ENCODE measurements at places on chromosomes 5 and 9. TPM values are rescaled to one million over a fixed set of nuclear protein-coding genes. Genes with fewer than 3 reads are reported as not detected.

The CTSV gene
- 4.8 TPM for total RNA-seq

The ENG gene
- 15.4 TPM for total RNA-seq

DNA sequence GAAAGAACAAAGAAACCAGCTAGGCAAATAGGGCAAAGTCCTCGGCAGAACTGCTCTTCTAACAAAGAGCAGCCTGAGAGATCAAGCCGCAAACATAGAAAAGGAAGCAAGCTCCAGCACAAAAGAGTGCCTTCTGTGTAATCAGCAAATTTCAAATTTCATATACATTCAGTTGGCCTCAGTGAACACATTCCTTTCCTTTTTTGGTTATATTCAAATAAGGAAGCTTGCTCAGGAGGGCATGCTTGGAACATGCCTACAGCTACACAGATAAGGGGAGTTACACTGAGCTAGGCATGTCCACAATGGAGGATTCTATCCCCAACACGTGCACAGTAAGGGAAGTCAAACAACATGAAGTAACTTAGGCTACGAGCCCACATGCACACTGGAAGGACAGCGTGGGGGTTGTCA, 23.4 kb downstream of the IL33 start:
- DNase-seq, result no peak

GRCh38 chr9:125049212-125050049, 93.9 kb downstream of the SCAI start:
- no peak for DNase-seq

GRCh38 chr9:136074706-136075105, 20.4 kb downstream of the NACC2 start:
- DNase-seq, result no peak

- no peak for DNase-seq
Measured at GRCh38 chr5:41559184-41559583, 48.8 kb upstream of the PLCXD3 start.

Data from colonic mucosa (tissue), 4 donors.